ENCODE measurements at places on chromosomes 13 and 19. TPM values are rescaled to one million over a fixed set of nuclear protein-coding genes. Genes with fewer than 3 reads are reported as not detected.

FXYD3 gene
- not detected for total RNA-seq

ZNF737 gene
- 9.4 TPM for total RNA-seq

- peak; percentile 84 for DNase-seq
These were observed 157.2 kb downstream of the TM9SF2 start for GRCh38 chr13:99658261-99658991.

C1QTNF9B gene
- total RNA-seq: not detected

GRCh38 chr13:98032168-98032567, 78.7 kb downstream of the IPO5 start:
- no peak for DNase-seq

- no peak for DNase-seq
These were observed 44.4 kb downstream of the GPC6 start for GRCh38 chr13:93270769-93271742.

GRCh38 chr19:55193481-55193880, 13.4 kb upstream of the SYT5 start:
- no peak for DNase-seq
